ENCODE measurements at places on chromosomes 4 and X. TPM values are rescaled to one million over a fixed set of nuclear protein-coding genes. Genes with fewer than 3 reads are reported as not detected.

- no peak for DNase-seq
Observed at GRCh38 chr4:94357624-94358023, 15.0 kb upstream of the HPGDS start.

DNA sequence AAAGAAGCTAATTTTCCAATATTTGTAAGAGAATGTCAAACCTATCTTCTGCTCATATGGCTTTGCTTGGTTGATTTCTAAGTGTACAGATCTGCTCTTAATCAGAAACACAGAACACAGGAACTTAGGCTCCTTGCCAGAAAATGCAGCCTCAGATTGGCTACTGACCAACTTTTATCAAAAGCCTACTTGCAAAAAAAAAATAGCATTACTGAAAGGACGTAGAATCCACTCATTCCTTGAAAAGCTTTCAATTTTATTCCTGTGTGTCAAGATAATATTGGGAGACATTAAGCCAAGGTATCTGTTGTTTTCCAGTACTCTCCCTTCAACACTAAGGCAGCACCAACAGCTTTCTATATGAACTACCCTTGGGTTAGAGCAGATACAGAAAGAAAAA, 127.6 kb upstream of the INTU start:
- peak; percentile 23 for DNase-seq

- DNase-seq, result no peak
Observed at GRCh38 chrX:88202149-88202548, 544.9 kb upstream of the CPXCR1 start.

The GATA1 gene
- total RNA-seq, result not detected

GRCh38 chr4:16224264-16225166, 1.8 kb downstream of the TAPT1 start:
- DNase-seq, result no peak

GRCh38 chr4:40827758-40828157, 78.0 kb downstream of the NSUN7 start:
- DNase-seq, result no peak

DNA sequence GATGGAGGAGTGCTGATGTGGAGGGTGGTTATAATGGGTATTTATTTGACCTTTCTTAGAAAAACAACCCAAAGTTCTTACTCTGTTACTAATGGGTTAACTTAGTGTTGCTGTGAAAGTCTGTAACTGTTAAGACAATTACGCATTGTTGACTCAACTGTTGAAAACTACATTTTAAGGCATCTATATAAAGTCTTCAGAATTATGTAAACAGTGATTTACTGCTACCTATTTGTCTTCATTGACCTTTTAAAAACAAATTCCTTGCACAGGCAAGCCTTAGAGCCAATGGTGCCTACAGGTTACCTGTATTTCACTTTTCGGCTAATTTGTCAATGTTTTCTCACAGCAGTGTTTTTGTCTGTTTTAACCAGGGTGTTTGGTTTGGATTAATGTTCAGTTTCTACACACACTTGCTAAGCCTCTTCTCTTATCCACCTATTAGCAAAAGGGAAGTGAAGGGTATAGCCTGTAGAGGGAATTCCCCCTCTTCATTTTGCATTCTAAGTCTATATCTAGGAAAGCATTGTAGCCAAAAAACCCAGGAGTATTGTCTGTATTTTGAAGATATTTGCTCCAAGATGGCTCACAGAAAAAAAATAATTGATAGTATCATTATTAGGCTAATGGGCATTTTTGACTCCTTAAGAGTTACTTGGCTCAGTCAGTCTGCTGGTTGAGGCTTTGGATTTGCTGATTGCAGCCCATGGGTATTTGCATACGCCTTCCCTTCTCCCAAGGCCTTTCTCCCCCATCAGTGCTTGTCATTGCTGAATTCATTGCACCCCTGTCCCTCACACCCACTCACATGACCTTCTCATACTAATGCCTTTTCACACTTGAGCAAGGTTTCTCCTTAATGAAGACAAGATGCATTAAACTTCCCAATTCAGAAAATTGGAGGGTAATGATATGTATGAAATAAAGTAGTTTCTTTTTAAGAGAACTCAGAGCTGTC, 30.5 kb downstream of the AFF1 start:
- no peak for DNase-seq

The AFM gene
- total RNA-seq, result not detected

DNA sequence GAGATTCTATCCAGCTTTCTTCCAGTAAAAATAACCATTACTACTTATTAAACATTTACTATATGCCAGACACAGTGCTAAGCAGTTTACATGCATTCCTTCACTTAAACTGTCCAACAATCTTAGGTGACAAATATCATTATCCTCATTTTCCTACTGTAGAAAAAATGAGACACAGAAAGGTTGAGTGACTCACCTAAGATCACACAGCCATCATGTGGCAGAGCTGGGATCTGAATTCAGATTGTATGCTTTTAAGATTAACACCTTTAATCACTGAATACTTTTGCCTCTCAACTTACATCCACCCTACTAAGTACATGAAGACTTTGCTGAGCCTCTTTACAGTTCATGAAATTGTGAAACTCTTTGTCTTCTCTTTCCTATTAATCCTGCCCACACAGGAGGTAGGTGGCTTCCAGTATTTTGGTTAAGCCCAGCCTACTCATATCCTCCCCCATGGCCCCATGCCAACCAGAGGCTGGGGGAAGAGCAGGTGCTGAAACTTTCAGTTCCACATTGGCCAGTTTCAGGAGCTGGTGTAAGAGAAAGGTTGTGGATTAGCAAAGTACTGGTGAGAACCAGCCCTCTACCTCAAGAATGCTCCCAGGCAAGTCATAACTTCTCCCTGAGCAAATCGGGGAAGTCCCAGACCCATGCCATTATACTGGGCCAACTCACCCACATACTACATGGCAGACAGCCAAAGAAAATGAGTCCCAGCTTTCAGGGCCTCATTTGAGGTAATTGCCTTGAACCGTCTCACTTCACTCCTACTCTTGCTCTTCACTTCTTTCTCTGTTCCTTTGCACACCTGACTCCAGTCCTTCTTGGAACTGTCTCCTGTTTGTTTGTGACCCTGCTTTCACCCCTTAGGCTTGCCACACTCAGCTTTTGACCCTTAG, 211.1 kb downstream of the GUCY2F start:
- DNase-seq, result no peak

DNA sequence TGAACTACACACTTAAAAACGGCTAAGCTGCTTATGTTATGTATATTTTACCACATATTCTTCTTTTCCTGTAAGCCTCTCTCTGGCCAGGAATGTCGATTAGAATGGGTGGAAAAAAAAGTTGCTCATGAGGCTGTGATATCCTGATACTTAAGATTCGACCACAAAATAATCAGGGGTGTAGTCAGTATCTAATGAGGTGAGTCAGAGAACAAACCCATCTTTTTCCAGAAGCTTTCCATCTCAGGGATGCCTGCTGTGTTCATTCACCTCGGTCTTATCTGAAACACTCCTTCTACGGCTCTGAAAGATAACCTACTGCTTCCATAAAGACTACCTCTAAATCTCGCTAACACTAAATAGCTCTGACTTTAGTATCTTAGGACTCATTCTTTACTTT, 142.7 kb upstream of the MAP3K15 start:
- no peak for DNase-seq

The PGAM4 gene
- total RNA-seq, result not detected

DNA sequence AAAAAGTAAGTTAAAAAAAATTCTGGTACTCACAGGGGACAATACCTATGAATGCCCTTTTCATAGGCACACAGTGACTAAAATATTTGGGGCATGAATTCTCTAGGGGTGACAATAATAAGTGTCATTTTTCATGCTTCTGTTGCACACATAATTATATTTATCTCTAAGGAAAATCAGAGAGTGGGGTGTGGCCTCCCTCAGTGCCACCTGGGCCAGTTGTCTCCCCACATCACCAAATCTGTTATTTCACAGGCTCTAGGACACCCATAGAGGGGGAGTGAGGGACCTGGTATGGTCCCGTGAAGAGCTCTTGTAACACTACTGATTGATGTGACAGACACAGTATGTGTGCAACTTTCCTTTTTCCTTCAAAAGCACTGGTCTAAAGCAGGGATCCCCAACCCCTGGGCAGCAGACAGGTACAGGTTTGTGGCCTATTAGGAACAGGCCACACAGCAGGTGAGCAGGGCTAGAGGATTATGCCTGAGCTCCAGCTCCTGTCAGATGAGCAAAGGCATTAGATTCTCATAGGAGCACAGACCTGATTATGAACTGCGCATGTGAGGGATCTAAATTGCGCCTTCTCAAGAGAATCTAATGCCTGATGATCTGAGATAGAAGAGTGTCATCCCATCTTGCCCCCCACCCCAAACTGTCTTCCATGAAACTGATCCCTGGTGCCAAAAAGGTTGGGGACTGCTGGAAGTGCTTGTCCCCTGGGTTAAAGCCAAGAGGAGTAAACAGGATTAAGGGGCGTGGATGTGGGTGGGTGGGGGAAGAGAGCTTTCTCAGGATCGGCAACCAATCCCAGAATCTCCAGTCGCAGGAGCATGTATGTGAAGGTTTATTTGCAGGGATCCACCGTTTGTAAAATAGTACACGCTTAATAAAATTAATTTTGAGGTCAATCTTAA, 856 bp downstream of the SLC9B1 start:
- no peak for DNase-seq

Data from heart left ventricle (tissue), 16 donors.